ENCODE measurements at places on chromosomes 4 and X.

- no peak for DNase-seq
Observed at GRCh38 chr4:156615066-156615531, 356.5 kb downstream of the PDGFC start.

DNA sequence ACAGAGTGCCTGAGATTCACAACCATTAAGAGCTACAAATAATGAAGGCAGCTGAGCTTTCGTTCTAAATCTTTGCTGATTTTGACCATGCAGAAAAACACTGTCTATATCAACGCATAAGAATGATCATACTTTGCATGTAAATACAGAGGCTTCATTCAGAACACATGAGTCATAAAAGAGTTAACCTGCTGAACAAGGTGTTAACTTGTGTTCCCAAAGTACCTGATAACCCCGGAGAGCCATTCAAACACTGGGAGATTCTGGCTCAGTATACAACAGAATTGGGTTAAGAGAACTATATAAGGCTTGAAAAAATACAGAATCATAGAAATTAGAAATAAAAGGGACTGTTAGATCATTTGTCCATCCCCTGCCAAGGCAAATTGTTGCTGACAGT lies 964.3 kb upstream of the TENM3 start:
- no peak for DNase-seq

- peak; percentile 79 for DNase-seq
Observed at GRCh38 chr4:145299380-145300076, 119.1 kb upstream of the OTUD4 start.

DNA sequence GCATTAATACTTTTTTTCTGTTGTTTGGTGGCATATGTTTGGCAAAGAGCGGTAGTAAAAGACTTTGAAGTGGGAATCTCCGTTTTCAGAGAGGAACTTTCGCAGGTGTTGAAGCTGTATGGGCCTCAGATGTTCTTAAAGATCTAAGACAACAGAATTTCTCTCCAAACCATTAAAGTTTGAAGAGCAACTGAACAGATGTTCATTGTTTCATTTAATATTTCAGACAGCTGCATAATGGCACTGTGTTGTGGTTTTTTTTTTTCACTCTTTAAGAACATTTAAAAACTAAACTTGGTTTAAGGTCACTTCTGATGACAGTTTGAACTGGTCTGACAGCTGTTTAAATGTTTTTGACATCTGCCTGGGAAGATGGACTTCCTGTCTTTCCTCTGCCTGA lies 882.7 kb upstream of the PCDH10 start:
- peak; percentile 92 for DNase-seq

- no peak for DNase-seq
Observed at GRCh38 chr4:55035892-55036291, 89.5 kb downstream of the KDR start.

- DNase-seq, result no peak
Observed at GRCh38 chr4:53573696-53574095, 17.6 kb downstream of the LNX1 start.

GRCh38 chr4:168380290-168380689 lies 61.7 kb upstream of the DDX60 start:
- DNase-seq, result no peak

GRCh38 chr4:30399476-30399875 lies 320.7 kb upstream of the PCDH7 start:
- no peak for DNase-seq

DNA sequence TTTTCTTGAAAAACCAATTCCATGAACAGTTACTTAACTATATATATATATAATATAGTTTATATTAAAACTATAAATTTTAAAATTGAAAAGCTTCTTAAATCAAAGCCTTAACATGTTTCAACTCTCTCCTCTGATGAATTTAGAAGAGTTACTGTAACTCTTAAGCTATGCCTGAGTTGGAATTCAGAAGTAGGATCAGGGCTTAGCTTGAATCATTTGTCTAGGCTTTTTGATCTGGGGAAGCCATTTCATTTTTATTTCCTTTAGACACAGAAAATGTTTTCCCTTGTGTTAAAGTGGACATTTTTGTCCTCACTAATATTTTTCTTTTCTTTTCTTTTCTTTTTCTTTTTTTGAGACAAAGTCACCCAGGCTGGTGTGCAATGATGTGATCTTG lies 40.4 kb upstream of the PDLIM5 start:
- no peak for DNase-seq

DNA sequence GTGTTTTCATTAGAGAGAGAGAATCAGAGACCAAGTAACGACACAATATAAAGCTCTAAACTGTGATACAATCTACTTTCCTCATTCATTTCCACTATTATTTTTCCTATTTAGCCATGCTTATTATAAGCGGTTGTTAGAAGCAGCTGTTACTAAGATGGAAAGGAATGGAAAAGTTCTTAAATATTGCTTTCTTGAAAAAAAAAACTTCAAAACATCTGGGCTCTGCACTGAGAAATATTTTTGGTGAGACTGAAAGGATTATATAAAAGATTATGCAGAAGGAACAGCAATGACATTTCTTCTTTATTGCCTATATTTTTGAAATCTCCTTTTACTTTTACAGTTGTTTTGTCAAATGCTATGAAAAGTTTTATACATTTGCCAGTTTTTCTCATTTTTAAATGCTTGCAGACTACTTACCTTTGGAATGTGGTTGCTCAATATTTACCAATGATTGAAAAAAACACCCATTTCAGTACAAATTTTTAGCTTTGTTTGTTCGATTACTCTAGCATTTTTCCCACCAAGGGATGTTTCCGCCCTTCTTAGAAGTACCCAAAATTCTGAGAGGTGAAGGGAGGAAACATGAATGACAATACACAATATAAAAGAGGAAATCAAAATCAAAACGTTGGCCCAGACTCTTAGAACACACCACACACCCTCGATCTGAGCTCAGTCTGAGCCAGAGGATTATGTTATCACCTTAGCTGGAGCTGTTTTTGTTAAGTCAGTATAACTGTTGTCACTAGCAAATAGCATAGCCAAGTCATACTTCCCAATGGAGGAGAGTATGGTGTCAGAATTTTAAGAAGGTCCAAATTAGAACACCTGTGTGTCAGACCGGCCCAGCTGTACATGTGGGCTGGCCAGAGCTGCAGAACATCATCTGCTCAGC lies 18.4 kb downstream of the DKK2 start:
- no peak for DNase-seq

- DNase-seq, result no peak
Observed at GRCh38 chr4:176906709-176907108, 114.0 kb upstream of the VEGFC start.

- DNase-seq, result no peak
Observed at GRCh38 chr4:74968456-74969164, 35.7 kb downstream of the PARM1 start.

- no peak for DNase-seq
Observed at GRCh38 chr4:17889692-17890091, 78.9 kb downstream of the NCAPG start.

DNA sequence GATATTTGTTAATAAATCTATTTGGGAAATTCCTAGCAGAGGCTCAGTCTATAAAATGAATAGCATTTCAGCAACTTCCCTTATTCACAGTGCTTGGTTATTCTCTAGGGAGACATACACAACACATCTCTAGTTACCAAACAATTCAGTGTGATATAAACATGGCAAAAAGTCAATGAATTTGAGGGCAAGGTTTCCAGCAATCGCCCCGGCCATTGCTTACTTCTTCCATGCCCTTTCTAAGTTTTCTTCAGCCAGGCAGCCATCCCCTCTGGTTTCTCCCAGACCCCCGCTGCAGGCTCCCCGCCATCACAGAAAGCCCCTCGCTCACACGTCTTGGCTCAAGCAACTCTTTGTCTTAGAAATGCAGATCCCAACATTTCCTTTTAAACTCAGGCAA lies 4.4 kb downstream of the TLR7 start:
- DNase-seq, result no peak

DNA sequence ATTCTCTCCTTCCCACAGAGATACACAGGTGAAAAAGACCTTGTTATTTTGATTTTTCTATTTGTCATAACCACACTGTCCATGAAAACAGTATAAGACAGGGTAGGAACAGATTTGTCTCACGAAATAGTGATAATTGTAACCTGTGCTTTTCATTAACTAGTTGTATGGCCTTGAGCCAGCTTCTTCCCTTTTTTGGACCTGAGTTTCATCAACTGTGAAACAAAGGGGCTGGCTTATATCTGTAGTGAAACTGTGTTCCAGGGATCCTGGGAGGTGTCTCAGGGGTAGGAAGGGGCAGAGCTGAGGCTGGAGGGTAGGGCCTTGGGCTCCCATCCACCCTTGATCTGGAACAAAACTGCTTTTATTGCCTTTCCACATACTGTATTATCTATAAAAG lies 50.9 kb downstream of the MED28 start:
- DNase-seq, result no peak

DNA sequence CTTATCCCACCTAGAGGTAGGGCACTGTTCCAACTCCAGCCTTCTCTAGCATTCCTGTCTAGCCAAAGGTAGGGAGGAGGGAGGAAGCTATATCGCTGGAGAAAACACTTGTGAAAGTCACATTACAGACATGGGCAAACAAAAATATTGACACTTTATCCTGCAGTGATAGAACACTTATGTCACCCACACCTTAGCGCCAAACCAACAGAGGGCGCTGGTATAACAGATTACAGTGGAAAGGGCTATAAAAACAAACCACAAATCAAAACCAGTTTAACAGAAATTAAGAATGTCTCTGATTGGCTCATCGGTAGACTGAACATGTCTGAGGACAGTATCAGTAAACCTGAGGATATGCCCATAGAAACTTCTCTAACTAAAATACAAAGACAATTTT lies 451.3 kb downstream of the TLL1 start:
- DNase-seq, result peak; percentile 66

- no peak for DNase-seq
Observed at GRCh38 chr4:74255096-74255495, 53.2 kb upstream of the EPGN start.

DNA sequence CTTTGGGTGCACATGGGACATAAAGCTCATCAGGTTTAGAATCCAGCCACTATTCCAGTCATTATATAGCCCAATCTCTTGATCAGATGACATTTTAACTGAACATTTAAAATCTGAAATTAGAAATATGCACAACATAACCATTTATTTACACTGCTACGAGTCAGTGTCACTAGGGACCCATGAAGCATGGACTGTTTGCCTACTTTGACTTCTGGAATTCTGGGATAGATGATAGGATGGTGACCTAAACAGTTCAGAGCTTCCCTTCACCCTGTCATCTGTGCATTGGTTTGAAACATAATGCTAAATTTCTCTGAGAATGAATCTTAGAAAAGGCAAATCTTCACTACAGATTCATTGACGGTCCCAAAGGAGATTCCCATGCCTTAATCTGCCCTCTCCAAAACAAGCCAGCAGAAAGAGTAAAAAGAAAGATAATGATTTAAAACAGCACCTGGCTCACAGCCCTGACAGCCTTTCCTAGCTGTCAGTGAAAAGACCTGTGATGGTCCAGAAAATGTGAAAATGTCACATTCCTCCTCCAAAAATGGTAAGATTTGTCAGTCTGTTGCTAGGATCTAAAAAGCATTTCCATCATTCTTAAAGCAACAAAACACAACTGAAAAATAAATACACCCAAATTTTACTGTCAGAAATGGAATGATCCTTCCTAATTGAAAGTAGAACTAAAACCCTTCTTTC lies 18.9 kb upstream of the HERC3 start:
- no peak for DNase-seq

DNA sequence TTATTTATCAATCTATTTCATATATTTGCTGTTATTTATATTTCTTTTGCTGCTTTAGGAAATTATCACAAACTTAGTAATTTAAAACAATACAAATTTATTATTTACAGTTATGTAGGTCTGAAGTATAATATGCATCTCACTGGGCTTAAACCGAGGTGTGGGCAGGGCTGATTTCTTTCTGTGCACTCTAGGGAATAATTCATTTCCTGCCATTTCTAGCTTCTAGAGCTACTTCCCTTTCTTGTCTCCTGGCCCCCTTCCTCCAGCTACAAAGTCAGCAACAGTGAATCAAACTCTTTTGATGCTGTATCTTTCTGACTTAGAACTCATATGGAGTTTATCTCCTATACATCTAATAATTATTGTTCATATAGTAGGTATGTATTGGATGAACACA lies 303.5 kb upstream of the ARSJ start:
- DNase-seq, result peak; percentile 39

DNA sequence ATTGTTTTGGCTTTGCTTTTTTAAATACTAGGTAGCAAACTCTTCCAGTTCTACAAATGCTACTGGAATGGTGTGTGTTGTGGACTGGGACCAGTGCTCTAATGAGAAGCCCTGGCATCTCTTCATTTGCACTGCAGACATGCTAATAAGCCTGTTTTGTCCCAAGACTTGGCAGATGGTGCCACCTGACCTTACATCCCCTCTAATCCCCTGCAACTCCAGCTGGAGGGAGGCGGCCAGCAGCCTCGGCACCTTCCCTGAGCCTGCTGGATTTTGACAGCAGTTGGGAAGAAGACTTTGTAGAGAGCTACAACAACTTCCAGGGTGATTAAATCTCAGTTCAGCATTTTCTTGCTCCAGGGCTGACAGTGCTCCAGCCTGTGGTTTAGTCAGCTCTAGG lies 200.0 kb downstream of the DCLK2 start:
- DNase-seq, result no peak

DNA sequence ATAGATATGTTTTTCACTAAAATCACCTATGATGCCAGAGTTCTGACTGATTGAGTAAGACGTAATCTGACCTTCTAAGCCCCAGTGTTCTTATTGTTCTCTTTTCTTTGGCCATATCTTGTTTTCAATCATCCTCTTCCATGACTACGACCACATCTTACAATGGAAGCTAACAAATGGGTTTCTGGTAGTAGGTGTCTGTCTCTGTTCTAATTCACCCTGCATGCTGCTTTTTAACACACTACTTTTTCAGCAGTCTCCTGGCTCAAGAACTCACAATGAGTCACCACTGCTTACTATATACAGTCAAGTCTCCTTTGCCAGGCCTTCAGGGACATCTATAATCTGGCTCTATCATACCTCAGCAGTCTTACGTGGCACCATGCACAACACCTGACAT lies 146.1 kb downstream of the NEXMIF start:
- DNase-seq, result no peak

DNA sequence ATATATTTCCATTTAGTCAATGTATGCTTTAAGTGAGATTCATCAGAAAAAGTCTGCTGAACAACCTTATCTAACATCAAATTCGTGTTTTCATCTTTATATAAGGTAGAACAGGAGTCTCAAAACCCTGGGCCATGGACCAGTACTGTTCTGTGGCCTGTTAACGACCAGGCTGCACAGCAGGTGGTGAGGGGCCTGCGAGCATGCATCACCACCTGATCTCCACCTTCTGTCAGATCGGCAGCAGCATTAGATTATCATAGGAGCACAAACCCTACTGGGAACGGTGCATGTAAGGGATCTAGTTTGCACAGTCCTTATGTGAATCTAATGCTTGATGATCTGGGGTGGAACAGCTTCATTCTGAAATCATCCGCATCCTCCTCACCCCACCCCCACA lies 3.2 kb downstream of the CTSO start:
- no peak for DNase-seq

GRCh38 chrX:38318196-38318595 lies 9.1 kb downstream of the RPGR start:
- no peak for DNase-seq

Measured in NAMALWA (cell line).